Umbilical cord (tissue), 2 donors: ENCODE measurements at places on chromosomes 4 and X. TPM values are rescaled to one million over a fixed set of nuclear protein-coding genes. Genes with fewer than 3 reads are reported as not detected.

GRCh38 chrX:116232833-116233232 lies 62.3 kb downstream of the AGTR2 start:
- DNase-seq: no peak

C4orf50 gene
- total RNA-seq: 1.4 TPM

- DNase-seq: no peak
Measured at GRCh38 chr4:61400439-61401038, 200.4 kb downstream of the ADGRL3 start.

RTL5 gene
- total RNA-seq: 5.1 TPM

DNA sequence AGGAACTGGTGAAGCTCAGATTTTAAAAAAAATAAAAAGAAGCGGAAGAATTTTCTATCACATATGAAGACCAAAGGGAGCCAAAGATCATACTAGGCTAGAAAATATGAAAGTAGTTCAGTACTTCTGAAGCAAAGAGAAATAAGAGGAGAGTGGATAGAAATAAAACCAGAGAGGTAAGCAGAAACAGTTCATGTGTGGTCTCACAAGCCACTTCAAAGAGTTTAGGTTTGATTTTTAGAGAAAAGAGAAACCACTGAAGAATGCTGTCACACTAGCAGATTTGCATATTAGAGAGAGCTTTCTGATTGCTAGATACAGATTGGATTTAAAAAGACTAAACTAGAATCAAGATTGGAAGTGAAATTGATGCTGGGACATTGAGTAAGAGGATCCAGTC lies 51.7 kb downstream of the GABRA3 start:
- no peak for DNase-seq

GRCh38 chr4:141686879-141687278 lies 50.5 kb downstream of the IL15 start:
- peak; percentile 12 for DNase-seq

DNA sequence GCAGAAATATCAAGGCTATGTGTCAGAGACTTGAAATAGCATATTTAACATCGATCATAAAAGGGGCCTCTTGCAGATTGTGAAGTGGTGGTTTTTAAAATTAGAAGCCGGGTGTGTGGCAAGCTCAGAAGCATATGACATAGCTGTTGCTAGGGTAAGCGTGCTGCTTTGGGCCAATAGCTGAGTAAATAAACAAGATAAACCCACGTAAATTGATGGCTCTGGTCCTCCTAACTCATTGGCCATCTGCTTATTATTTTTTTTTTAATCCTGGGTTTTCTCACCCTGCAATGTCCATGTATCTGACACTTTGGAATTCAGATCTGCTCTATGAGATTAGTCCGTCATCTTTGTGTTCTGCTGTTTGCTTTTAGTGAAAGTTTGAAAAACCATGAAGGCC lies 32.6 kb upstream of the STOX2 start:
- peak; percentile 19 for DNase-seq

- DNase-seq: peak; percentile 8
Measured at GRCh38 chrX:71871367-71871766, 39.3 kb upstream of the NHSL2 start.

CNKSR2 gene
- total RNA-seq: 16.4 TPM

DNA sequence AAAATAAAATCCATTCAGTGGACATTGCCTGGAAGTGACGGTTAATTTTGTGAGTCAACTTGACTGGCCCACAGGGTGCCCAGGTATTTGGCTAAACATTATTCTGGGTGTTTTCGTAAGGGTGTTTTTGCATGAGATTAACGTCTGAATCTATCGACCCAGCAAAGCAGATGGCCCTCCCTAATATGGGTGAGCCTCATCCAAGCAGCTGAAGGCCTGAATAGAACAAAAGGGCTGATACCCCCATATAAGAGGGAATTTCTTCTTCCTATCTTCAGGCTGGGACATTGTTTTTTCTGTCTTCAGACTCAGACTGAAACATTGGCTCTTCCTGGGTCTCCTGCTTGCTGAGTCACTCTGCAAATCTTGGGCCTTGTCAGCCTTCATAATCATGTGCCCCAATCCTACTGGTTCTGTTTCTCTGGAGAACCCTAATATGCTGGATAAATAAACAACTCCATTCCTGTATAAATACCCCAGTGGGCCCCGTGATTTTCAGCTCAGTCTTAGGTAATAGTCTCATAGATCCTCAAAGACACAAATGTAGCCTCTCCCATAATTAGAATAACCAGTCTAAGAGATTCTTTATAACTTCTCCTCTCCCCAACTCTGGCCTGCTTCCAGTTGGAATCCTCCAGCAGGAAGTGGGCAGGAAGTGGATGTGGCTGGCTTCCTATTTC lies 33.1 kb upstream of the DDX3X start:
- no peak for DNase-seq

MAN2B2 gene
- total RNA-seq: 19.0 TPM

CFP gene
- total RNA-seq: 0.96 TPM

DNA sequence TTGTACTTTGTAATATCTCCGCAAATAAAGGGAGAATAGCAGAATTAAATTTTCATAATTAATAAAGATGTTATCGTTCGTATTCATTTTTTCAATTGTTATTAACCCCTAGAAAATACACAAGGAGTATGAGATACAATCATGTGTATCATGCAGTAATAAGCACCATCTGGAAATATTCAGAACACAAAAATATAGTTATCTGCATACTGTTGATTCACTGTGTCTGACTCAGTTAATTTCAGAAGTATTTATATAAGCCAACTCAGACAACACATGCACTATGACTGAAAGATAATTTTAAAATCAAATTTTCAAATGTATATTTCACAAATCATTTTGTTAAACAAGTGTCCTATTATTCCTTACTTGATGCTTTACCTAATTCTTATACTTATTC lies 1954.8 kb downstream of the ARAP2 start:
- DNase-seq: no peak

DNA sequence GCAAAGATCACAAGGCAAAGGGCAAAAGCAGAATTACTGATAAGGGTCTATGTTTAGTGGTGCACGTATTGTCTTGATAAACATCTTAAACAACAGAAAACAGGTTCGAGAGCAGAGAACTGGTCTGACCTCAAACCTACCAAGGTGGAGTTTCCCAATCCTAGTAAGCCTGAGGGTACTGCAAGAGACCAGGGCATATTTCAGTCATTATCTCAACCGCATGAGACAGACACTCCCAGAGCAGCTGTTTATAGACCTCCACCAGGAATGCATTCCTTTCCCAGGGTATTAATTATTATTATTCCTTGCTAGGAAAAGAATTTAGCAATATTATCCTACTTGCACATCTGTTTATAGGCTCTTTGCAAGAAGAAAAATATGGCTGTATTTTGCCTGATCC lies 51.5 kb downstream of the NPNT start:
- no peak for DNase-seq

- no peak for DNase-seq
Measured at GRCh38 chr4:39330353-39330752, 35.8 kb downstream of the RFC1 start.

TADA2B gene
- total RNA-seq: 11.1 TPM

DNA sequence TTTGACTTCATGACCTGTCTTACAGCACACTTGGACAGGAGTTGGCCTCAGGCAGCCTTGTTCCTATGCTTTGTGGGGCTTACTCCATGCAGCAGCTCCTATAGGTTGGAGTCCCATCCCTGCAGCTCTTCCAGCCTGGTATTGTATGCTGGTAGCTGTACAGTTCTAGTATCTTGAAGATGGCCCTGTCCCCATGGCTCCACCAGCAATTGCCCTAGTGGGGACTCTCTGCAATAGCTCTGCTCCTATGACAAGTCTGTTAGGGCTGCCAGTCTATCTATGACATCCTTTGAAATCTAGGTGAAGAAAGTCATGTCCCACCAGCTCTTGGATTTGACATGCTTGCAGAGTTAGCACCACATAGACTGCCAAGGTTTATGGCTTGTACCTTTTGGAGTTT lies 252.6 kb downstream of the ANTXR2 start:
- no peak for DNase-seq

DNA sequence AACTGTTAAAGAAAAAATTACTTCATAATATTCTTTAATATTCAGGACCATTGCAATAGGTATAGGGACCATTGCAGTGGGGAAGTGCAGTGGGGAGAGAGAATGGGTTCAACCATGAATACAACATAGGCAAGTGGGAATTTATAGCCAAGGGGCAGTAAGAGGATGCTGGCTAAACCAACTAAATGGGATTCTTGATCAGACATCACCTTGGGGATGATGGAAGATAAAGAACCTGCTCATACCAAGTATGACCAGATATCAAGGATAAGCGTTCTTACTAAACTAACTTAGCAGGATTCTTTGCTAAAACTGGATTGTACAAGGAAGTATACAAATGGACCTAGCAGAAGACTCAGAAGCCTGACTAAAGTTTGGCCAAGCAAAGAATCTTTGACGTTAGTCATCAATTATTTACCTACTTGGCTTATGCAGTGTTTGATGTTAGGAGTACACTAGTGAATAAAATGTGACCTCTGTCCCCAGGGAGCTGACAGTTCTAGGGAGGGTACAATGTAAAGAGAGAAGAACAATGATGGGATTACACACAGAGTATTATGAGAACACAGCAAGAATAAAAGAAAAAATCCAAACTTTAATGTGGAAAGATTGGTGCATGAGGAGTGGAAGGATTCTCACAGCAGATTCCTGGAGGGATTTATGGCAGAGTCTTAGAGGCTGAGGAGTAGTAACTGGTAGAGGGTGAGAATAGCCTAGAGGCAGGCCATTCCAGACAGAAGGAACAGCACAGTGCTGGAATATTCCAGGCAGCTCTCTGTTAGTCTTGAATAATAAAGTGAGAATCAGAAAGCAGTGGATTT lies 54.7 kb upstream of the MYOZ2 start:
- no peak for DNase-seq

DNA sequence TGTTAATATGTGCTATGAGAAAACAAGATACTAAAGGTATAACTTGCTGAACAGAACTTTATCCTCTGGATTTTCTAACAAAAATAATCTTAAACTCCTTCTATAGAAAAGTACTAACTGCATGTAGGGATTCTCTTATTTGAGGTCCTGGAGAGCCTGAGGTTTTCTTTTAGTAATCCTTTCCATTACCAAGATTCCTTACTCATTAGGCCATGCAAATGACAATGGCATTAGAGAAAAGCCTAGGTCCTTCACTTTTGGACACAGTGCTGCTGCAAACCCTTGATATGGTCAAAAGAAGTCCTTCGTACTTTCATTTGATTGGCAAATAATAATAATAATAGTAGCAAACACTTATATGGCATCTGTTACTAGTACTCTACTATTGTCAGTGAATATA lies 3.2 kb downstream of the MMRN1 start:
- no peak for DNase-seq

DNA sequence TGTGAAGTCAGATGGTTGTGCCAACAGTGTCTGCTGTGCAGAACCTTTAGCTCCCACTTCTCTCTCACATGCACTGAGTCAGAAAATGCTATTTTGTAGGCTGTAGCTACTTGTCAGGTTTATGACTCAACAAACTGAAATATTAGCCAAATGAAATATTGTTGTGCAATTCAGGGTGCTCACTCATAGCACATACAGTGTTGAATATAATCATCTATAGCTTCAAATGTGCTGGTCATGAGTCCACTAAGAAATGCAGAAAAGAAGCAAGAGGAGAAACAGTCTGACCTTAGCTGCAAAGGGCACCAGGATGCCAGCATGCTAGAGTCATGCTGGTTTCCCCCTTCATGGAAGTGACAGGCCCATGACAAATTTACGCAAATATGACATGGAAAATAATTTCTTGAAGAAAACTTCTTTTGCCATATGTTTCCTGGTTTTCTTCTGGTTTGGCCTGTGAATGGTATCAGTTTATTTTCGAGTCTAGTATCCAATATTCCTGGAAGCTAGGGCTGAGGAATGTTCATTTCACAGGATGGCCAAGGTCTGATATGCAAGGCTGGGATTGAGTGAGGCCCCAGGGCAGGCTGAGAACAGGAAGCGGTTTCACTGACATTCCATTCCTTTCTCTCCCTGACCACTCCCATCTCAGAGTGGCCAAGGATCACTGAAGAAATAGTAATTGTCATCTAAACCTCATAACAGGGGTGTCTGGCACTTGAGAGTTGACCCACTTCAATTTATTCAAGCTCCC lies 10.3 kb upstream of the CXCL2 start:
- peak; percentile 75 for DNase-seq

DNA sequence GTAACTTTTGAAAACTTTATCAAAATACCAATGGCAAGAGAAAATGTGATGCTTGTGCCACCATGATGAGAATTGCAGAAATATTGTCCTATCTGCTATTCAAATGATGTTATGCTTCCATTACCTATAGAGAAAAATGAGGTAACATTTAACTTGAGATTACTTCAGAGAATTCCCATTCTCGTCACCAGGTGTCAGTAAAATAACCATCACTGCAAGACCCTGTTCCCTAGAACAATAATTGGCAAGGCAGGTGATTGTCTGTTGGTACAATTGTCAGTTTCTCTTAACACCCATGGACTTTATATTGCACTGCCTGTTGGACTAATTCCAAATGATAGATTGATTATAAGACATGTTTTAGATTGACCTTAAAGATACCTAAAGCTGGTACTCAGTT lies 179.9 kb downstream of the GABRG1 start:
- DNase-seq: no peak

- no peak for DNase-seq
Measured at GRCh38 chrX:115892787-115893671, 277.5 kb upstream of the AGTR2 start.

GRCh38 chrX:44303119-44303518 lies 40.4 kb downstream of the EFHC2 start:
- DNase-seq: no peak

- no peak for DNase-seq
Measured at GRCh38 chr4:113641025-113641431, 120.5 kb downstream of the CAMK2D start.

GRCh38 chrX:108701633-108702032 lies 34.7 kb downstream of the IRS4 start:
- no peak for DNase-seq

DNA sequence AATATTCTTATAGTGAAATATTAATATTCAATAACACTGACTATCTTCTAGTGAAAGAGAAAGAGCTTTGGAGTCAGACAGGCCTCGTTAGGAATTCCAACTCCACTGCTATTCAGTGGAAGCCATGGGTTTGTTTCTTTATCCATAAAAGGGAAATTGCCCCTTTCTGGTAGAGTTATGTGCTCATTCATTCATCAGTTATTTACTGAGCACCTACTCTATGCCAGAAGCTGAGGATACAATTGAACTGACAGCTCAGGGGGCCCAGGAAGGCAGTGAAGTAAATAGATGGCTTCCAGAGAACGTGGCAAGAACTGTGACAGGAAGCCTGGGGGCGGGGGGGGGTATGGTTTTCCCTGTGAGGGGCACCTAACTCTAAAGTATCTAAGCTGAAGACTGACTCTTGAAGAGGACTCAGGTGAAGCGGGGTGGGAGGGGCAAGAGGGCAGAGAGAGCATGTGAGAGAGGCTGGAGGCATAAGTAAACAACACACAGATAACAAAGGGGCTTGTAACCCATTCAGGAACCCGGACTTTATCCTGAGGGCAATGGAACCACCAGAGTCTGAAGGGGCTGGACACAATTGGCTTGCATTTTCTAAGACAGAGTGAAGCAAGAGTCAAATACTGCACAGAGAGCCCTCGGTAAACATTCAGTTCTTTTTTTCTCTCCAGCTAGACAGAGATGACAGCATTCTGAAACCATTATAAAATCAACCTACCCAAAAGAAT lies 20.3 kb downstream of the ANXA5 start:
- no peak for DNase-seq
